Uterus (tissue), 4 donors: ENCODE measurements at places on chromosomes 2 and 18. TPM values are rescaled to one million over a fixed set of nuclear protein-coding genes. Genes with fewer than 3 reads are reported as not detected.

WBP1 gene
- total RNA-seq, result 74.2 TPM

FMNL2 gene
- total RNA-seq, result 10.0 TPM

DNA sequence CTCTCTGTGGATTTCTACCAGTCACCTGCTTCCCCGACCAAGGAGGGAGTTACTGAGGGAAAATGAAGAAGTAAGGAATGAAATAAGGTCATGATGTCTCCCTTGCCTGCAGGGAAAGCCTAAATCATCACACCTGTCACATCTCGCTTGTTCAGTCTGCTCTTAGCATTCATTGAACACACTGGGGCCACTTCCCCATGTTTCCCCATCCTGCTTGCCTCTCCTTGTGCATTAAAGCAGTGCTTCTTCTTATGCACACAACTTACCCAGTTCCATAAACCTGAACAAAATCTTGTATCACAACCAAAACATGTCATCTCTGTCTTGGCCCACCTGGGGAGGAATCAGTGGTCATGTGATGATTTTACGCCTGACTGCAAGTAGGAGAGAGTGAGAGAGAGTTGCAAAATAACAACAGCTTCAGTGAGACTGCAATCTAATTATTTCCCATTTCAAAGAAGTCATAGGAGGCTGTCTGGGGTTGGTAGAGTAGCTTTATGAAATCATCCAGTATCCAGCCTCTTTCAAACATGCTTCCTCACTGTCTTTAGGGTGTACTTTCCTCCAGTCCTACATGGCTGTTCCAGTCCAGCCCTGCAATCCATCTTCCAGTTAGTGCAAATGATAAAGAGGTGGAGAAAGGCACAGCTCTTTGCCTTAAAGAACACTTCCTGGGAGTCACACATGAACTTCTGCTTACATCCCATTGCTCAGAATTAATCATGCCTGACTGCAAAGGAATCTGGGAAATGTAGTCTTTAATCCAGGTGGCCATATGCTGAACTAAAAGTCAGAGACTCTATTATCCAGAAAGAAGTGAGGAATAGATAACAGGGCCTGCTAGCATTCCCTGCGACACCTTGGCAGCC, 220.1 kb downstream of the HAUS1 start:
- no peak for DNase-seq

GRCh38 chr2:97774425-97774824, 61.0 kb downstream of the ZAP70 start:
- no peak for DNase-seq

DNA sequence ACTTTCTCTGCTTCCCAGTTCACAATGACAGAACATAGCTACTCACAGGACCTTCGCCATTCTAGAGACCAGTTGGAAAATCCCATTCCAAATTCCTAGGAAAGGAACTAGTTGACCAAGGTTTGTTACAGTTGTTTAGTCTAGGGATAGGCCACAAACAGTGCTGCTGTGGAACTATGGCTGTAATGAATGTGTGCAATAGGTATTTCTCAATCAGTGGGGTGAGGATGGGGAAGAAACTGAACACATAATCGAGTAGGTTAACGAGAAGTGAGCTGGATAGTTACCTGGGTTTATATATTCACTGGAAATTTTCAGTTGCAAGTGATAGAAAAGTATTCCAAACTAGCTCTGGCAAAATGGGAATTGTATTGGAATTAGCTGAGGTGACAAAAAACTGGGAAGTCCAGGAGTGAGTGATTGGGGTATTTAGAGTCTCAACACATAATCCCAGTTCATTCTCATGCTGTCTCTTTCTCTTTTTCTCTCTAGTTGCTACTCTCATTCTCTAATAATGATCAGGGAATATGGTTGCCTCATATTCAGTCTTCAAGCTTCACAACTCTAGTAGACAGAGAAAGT, 18.2 kb upstream of the HMSD start:
- no peak for DNase-seq

DNA sequence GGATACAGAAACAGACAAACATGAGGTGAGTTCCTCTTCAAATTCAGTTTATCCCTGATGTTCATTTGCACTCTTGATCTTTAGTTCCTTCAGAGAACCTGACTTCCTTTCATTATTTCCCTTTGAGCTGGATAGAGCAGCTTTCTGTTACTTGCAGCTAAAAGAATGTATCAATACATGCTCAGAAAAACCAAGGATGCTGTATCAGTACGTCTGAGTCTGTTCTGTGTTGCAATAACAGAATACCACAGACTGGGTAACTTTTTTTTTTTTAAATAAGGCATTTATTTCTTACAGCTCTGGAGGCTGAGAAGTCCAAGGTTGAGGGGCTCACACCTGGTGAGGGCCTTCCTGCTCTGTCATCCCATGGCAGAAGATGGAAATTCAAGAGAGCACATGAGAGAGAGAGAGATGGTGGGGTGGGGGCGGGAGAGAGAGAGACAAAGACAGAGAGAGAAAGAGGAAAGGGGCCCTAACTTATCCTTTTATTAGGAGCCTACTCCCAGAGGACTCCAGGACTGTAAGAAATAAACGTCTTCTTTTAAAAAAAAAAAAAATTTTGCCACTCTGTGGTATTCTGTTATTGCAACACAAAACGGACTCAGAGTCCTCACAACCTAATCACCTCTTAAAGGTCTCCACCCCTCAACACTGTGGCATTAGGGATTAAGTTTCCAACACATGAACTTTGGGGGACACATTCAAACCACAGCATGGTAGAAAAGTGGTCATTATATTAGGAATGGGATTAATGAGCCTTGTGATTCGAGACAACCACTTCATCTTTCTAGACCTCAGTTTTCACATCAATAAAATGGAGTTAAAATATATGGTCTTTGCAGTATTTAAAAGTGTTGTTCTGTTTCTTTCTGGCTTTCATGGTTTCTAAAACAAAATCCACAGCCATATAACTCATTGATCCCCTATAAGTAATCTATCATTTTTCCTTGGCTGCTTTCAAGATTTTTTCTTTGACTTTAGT, 18.4 kb upstream of the SELENOI start:
- DNase-seq, result no peak

HNMT gene
- 66.2 TPM for total RNA-seq

GRCh38 chr2:104487366-104487765, 366.5 kb upstream of the POU3F3 start:
- no peak for DNase-seq
